ENCODE measurements at places on chromosomes 4 and X.

- no peak for DNase-seq
Measured at GRCh38 chrX:107669885-107670628, 41.7 kb downstream of the PRPS1 start.

GRCh38 chr4:143986180-143986579, 33.0 kb downstream of the GYPB start:
- DNase-seq, result no peak

- no peak for DNase-seq
Measured at GRCh38 chr4:189313064-189313463, 627.6 kb upstream of the FRG1 start.

DNA sequence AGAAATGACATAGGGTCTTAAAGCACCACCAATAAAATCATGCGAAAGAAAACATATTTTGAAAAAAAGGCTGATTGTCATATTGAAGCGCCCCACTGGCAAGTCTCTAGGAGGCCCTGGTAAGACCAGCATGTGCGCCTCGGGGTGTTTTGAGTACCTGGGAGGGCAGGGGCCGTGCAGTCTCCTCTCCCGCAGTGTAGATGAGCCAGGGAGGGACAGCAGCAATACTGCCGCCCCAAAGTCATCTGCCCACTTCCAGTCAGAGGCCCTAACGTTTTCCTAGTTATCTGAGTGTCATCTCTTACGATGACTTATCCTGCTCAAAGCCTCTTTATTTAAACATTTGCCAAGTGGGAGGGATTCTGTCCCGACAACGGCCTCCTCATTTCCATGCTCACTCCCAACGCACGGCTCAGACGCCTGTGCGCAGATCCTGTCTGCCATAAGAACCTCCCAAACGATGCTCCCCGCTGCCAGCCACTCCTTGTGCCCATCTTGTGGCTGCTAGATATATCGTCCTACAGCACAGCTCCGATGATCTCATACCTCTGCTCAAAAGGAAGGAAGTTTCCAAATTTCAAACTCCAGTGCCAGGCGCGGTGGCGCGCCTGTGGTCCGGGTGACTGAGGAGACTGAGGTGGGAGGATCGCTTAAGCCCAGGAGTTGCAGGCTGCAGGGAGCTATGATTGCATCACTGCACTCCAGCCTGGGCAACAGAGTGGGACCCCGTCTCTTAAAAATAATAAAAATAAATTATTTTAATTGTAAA, 17.2 kb upstream of the SCRG1 start:
- no peak for DNase-seq

GRCh38 chr4:45620808-45621207, 503.0 kb downstream of the GABRG1 start:
- no peak for DNase-seq

DNA sequence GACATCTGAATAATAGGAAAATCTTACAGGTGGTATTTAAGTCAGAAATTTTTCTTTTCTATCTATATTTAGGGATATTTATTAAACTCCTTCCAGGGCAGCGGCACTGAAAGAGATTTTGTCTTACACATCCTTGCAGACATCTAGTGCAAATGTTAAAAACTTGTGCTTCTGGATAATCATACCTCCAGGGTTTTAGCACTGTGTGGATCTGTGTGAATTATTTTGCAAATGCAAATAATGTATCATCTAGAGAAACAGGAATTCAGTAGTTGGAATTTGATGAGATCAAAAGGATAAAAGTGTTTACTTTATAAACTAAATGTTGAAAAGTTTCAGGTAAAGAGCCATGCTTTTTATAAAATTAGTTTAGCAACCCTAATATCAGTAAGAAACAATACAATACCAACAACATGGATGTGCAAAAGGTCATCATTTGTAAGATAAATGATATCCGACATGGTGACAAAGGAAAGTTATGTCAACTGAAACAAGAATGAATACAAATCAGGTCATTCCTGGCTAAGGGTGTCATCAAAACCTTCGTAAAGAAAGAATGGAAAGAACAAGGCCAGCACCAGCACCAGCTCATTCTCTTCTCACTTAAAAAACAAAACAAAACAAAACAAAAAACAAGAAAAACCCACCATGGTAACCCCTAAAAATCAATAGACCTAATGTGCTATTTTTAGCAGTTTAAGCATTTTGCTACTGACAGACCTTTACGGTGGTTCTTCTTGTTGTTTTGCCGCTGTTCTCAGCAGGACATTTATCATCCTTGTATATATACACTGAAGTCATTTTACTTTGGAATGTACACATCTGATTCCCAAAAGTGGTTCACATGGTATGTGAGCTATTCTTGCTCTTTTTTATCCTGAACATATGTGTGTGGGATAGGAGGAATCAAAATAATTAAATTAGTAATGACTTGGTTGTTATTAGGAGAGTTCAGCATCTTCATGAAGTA, 219.7 kb upstream of the NDST3 start:
- no peak for DNase-seq

GRCh38 chr4:89196056-89196674, 84.8 kb downstream of the TIGD2 start:
- no peak for DNase-seq

DNA sequence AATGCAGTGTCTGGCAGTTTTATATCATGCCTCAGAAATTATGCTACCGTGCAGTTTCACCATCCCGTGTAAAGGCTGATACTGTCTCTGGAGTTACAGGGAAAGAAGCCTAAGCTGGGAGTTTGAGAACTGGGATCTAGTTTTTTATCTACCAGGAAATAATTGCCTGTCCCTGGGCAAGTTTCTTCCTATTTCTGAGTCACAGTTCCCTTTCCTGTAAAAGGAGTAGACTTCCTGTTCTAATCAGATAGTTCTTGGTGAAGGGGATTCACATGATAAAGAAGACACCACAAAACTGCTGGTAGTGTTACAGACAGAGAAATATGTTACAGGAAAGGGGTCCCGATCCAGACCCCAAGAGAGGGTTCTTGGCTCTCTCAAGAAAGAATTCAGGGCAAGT, 17.1 kb downstream of the HERC3 start:
- DNase-seq, result no peak

DNA sequence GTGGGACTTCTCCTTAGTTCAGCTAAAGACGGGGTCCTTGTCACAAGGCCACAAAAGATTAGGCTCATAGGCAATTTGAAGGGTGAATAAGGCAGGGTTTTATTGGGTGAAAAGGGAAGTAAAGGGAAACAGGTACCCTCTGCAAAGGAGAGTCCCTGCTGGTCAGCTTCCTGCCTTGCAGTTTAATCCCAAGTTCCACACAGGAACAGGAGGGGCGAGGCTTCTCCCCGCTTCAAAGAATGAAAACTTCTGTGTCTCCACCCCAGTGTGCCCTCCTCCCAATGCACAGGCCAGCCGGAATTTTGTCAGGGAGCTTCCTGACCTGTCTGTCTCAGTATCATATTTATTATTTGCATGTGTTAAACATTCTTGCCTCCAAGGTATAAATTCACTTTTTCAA, 37.1 kb downstream of the ITM2A start:
- DNase-seq, result no peak

DNA sequence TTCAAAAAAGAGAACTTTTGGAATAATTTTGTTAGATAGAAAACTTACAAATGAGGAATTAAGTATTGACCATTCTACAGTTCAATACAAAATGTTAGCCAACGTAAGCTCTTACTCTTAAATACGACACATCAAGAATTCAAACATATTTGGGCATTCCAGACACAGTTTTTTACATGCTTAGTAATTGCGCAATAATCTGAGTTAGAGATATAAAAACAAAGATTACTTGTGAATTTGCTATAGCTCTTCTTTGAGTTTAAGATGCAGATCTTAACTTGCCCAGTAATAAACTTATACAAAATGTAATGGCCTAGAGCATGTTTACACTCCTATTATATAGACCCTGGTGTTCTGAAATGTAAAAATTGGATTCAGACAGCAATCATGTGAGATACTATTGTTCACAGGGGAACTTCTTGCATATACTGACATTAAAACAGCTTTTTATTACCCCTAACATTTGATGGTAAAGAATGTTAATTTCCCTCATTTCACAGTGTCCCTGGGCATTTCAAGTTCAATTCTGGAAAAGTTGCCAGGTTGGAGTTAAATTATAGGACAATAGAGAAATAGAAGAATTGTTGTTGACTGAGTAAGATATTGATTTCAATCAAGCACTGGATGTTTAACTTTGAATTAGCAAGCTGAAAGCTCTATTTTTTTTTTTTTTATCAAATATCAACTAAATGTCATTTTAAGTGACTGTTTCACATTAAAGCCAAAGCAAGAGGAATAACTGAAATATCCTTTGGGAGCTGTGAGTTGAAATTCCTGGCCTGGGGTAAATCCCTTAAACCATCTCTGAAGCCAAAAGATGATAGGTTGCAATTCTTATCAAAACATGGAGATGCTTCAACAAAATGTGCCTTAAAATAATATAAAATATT, 910 bp downstream of the HPGDS start:
- DNase-seq, result no peak

DNA sequence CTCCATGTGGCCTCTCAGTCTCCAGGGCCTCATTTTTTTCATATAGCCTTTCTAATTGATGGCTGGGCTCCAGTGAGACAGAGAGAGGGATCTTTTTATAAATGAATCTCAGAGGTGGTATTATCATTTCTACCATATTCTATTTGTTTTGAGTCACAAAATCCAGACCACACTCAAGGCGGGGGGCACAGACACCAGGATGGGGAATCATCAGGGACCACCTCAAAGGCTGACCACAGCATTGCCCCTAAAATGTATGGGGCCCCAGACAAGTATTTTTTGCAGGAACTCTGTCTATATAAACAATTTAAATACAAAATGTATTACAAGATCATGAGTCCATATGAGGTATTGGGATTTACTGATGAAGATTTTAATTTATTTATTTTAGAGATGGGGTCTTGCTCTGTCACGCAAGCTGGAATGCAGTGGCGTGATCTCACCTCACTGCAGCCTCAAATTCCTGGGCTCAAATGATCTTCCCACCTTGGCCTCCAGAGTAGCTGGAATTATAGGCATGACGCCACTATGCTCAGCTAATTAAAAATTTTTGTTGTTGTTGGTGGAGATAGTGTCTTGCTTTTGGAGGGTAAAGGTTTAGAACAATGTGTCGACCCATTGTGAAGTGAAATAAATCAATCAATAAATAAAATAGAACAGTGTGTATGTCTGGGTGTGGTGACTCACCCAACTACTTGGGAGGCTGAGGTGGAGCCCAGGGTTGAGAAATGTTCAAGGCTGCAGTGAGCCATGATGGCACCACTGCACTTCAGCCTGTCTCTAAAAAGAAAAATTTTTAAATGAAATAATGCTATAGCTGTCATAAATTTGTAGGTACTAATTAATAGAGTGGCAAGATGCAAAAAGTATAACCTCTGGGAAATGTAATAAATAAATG, 29.4 kb downstream of the WDR13 start:
- no peak for DNase-seq

DNA sequence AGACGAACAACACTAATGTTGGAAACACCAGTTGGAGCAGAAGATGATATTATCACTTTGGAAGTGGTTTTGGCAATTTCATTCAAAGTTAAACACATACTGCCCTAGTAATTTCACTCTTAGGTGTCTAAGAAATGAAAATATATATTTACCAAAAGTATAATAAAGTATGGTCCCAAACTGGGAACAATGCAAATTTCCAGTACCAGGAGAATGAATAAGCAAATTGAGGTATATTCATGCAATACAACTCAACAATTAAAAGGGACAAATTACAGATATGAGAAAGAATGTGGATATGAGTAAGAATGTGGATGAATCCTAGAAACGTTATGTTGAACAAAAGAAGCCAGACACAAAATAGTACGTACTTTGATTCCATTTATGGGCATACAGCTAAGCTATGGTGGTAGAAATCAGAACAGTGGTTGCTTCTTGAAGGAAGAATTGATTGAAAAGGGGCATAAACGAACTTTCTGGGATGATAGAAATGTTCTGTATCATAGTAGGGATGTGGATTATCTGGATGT, 10.0 kb downstream of the ELMOD2 start:
- no peak for DNase-seq

DNA sequence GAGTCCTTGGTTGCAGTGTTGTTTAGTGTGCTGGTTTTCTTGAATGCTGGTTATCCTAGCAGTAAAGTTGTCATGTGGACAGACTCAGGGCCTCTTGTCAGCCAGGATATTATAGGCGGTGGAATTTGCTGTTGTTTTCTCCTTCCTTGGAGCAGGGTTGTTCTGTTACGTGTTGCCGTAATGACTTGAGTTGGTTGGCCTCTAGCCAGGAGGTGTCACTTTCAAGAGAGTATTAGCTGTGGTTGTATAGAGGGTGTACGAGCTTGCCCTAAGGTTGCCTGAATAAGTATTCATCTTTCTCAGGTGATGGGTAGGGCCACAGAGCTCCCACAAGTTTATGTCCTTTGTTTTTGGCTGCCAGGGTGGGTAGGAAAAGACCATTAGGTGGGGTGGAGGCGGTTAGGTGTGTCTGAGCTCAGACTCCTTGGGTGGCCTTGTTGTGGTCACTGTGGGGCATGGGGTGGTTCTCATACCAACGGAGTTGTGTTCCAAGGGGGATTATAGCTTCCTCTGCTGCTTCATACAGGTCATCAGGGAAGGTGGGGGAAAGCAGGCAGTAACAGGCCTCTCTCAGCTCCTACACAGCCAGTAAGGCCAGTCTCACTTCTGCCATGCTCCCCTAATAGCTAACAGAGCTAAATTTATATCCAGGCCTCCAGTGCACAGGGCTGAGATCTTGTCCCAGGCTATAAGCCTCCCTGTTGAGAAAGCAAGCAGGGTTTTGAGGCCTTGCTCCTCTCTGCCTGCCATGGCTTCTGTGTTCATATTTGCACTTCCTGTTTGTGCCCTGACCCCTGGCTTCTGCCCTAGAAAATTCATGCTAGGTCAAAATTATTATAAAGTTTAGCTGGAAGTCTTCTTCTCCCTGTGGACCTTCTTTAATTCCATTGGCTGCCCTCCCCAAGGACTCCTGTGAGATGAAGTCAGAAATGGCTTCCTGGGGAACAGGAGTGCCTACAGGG, 594.7 kb downstream of the RAPGEF2 start:
- DNase-seq, result no peak

- peak; percentile 47 for DNase-seq
Measured at GRCh38 chr4:138576684-138577083, 334.5 kb upstream of the SLC7A11 start.

- no peak for DNase-seq
Measured at GRCh38 chr4:141845901-141846300, 209.5 kb downstream of the IL15 start.

DNA sequence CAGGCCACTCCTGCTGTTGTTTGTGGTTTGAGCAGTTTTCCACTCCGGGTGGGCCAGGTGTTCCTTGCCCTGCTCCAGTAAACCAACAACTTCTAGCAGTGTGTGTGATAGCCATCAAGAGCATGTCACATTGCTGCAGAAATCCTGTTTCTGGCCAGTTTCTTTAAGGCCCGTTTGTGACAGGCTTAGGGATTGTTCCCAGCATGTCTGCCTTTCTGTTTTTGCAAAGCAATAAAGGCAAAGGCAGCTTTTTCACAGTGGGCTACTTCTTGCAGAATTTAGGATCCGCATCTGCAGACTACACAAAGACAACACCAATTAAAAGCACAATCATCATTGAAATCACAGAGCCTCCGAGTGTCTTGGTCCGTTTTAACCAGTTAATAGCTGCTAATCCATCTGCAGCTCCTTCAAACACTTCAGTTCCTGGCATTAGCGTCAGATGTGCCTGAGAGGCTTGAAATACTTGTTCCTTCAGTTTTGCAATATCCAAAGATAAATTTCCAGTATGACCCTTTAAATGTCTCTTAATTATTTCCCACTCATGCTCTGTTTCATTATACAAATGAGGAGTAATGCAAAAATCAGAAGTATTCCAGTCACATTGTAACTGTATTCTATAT, 65.1 kb downstream of the ADAM29 start:
- no peak for DNase-seq

- no peak for DNase-seq
Measured at GRCh38 chr4:2537011-2537830, 774 bp downstream of the FAM193A start.

Measured in iPS DF 19.7 (cell line).